ENCODE measurements at places on chromosomes 6 and 20. TPM values are rescaled to one million over a fixed set of nuclear protein-coding genes. Genes with fewer than 3 reads are reported as not detected.

SAPCD1 gene
- total RNA-seq = 1.3 TPM

SLC32A1 gene
- total RNA-seq = 7.2 TPM

PRDM13 gene
- not detected for total RNA-seq

SESN1 gene
- 51.0 TPM for total RNA-seq

ADTRP gene
- 3.1 TPM for total RNA-seq

FKBP1C gene
- 0.94 TPM for total RNA-seq

TFAP2C gene
- total RNA-seq = 6.9 TPM

AGER gene
- total RNA-seq = 0.63 TPM

PTGIS gene
- 7.5 TPM for total RNA-seq

SLC17A3 gene
- not detected for total RNA-seq

CDYL gene
- total RNA-seq = 16.3 TPM

IL17F gene
- total RNA-seq = not detected

SYNDIG1 gene
- total RNA-seq = 67.0 TPM

UBD gene
- total RNA-seq = not detected

PTPRT gene
- total RNA-seq = 23.2 TPM

GJA1 gene
- 17.5 TPM for total RNA-seq

DPPA5 gene
- total RNA-seq = not detected

LIME1 gene
- total RNA-seq = 13.5 TPM

TULP1 gene
- not detected for total RNA-seq

SH3BGRL2 gene
- 16.0 TPM for total RNA-seq

LGSN gene
- total RNA-seq = 0.63 TPM

CYP21A2 gene
- not detected for total RNA-seq

SIRPA gene
- total RNA-seq = 5.6 TPM
